ENCODE measurements at places on chromosomes 2 and 18.

DNA sequence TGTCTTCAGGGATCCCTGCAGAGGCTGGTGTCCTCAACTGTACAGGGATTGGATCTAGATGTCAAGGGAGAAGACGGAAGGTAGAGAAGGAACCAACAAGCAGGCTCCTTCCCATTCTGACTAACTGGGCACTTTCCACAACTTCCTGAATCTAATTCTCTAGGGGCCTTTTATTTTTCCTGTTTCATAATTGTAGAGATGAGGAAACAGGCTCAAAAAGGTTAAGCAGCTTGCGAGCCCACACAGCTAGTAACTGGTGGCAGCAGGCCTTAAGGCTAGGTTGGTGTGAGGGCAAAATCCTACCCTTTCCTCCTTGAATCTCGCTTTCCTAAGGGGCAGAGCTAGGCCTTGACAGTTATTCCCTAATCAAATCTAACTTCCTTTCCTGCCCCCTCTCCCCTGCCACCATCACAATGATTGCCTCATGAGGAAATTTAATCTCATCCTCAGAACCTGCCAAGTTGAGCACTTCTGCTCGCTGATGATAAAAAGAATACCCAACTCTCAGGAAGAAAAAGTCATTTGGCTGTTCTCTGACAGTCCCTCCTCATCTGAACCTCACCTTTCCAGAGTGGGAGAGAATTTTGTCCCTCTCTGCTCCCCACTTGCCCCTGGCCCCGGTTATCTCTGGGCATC lies 35.7 kb upstream of the POLE4 start:
- no peak for DNase-seq

- no peak for DNase-seq
These were observed 221.1 kb upstream of the SMAD2 start for GRCh38 chr18:48151421-48152065.

GRCh38 chr2:239927424-239927981 lies 97.6 kb downstream of the NDUFA10 start:
- DNase-seq: no peak

DNA sequence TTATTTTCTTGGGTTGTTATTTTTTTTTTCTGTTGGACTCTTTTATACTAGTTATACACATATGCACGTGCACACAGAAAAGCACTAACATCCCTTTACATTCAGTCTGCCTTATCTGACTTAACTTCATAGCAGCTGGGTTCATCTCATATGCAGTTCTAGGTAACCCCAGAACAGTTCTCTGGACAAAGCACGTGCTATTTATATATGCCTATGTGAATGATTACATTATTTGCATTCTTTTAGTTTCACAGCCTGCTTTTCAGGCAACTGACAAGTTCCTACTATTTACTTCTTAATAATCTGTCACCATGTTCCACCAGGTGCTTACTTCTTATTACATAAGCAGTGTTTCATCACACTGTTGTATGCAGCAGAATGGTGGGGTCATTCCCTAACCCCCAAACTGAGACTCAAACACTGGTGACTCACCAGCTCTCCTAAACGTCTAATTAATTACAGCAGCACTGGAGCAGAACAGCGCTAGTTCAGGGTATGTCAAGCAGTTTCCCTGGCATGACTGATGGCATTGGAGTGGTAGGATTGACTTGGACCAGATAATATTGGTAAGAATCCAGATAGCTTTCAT lies 372.8 kb downstream of the CLIP4 start:
- no peak for DNase-seq

DNA sequence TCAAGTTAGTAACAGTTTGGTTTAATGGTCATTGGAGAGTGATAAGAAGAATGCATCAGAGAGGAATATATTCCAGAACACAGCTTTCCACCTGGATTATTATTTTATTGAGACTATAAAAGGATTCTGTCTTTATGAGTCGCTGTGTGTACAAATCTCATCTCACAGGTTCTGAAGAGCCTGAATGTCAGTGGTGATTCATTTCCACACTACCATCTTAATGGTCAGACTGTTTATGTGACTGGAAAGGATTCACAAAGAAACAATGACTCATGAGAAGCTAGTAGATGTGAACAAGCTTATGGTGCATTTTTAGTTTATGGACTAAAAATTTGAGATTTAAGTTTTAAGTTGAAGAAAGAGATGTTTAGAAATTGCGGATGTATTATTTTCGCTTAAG lies 685.4 kb upstream of the NRXN1 start:
- no peak for DNase-seq

DNA sequence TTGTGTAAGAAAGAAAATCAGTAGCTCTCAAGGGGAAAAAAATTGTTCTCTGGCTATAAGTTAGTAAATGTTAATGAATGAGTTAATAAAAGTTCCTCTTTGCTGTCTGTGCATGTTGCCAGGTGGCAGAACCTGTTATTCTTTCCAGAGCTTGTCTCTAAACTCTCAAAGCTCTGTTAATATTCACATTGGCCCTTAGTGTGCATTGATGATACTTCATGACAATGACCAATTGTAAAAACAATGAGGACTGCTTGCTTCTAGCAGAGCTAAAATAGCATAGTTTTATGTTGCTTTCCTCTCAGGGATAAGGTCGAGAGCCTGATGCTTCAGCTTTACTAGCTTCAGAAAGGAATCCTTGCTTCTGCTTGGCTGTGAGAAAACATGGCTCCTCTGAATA lies 91.5 kb downstream of the RAD51AP2 start:
- no peak for DNase-seq

- no peak for DNase-seq
These were observed 83.5 kb downstream of the DNMT3A start for GRCh38 chr2:25257931-25258846.

DNA sequence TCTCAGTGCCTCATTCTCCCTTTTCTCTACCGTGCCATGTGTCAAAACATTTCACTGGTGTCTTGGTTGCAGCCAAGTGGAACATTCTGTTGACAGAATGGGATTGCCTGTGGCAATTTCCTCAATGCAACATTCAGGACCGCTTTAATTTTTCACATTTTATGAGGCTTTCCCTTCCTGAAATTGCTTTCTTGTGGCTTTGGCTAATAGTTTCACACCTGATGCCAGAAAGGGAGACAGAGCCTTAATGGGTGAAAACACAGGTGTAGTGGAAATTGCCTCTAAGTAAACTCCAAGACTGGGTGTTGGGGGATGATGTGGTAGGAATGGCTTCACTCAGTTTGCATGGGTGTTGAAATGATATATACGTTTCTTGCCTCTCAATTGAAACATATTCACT lies 278.3 kb downstream of the TSN start:
- DNase-seq: no peak

GRCh38 chr2:95759481-95760246 lies 167.9 kb downstream of the TRIM43 start:
- no peak for DNase-seq

DNA sequence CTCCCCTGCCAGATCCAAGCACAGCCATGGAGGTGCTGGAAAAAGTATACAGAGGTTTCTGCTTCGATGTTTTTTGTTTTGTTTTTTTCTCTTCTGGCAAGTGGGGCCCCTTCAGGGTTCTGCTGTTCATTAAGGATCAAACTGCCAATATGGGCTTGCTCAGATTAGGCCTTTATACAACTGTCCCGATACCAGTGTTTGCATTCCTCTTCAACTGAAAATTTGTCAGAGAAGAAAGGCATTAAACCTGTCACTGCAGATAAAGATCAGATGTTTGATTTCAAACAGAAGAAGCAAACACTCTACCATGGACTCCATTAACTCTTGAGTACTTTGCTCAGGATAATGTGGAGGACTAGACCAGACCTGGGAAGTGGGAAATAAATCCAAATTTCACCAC lies 396.0 kb upstream of the SMIM21 start:
- no peak for DNase-seq

GRCh38 chr18:25164848-25165811 lies 186.8 kb downstream of the ZNF521 start:
- DNase-seq: no peak

- no peak for DNase-seq
These were observed 270.9 kb upstream of the SKOR2 start for GRCh38 chr18:47522359-47522758.

- DNase-seq: no peak
These were observed 65.9 kb upstream of the HPCAL1 start for GRCh38 chr2:10236571-10237391.

DNA sequence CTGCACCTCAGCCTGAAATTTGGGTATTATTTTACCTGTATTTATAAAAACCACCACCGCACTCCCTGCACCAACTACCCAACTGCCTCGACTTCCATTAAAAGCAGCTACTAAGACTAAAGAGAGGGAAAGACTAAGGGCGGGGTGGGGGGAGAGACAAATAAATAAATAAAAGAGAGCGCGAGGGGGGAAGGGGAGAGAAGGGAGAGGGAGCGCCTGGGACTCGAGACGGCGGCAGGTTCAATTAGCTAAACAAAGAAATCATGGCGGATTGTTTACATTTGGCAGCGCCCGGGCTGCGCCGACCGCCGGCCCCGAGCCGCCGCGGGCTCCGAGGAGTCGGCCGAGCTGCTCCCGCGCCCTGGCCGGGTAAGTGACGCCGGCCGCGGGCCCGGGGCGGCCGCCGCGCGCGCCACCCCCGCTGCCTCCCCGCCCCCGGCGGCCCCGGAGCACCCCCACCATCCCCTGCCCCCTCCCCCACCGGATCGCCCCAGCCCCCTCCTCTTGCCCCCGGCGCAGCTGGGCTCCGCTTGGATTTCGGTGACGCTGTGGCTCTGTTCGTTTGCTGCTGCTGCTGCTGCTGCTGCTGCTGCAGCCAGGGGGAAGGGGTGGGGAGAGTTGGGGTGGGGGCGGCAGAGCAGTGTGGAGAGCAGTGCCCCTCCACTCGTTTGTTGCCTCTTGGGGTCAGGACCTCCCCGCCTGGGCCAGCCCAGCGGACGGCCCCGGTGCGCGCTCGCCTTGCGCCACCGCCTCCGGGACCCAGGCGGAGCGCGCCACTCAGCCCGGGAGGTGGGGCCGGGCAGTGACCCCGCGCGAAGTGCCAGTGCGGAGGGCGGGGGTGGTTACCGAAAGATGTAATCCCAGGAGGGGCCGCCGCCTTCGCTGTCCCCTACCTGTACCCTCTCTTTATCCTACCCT lies 187.2 kb upstream of the FANCL start:
- DNase-seq: no peak

- DNase-seq: no peak
These were observed 3.0 kb downstream of the INHBB start for GRCh38 chr2:120348737-120349439.

- no peak for DNase-seq
These were observed 216.3 kb downstream of the LDLRAD4 start for GRCh38 chr18:13434854-13435253.

GRCh38 chr2:62200868-62201267 lies 5.0 kb downstream of the B3GNT2 start:
- DNase-seq: no peak

DNA sequence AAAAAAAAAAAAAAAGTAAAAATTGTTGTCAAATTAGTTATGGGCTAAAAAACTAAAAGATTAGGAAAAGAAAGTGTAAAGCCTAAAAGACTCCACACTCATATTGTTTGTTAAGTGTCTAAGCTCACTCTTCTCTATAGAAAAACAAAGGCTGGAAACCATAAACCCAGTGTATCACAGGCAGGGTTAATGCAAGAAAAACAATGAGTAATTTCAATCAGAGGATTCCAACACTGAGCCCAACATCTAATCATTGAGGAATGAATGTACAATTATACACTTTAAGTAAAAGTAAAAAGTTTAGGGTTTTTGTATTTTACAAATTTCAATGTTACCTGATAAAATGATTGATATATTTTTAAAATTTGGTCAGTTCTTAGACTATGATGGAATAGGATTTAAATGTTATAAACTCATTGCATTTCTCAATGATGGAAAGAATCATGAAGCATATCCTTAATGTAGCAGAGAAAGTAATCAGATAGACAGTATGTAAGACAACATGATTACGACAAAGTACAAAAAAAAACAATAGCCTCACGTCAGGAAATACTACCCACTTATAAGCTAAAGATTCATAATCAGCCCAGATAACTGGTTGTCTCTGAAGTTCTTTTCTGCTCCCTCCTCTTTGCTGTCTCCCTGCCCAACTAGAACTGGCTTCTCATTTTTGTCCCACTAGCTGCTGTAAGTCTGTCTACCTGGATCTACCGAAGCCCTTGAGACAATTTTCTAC lies 44.5 kb upstream of the SP3 start:
- no peak for DNase-seq

DNA sequence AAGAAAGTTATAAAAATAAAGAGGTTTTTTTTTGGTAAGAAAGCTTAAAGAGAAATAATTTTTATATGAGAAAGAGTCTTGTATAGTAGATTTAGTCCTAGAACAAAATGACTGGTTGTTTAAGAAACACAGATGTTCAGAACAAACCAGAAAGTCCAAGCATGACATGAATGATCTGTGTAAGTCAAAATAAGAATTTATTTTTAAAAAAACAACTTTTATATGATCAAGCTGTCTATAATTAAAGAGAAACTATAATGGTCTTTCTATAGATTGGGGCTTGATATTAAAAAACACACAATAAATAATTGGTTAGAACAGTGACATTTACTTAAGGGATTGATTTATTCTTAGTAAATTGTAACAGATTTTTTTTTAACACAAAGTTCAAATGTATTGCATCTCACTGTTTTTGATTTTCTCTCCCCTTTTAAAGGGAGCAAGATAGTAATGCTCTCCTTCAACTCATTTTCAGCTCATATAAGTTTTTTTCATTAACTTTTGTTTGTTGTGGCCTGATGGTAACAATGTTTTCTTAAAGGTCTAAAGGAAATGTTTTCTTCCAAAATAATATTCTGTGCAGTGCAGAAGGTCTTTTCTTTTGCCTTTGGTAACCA lies 1256.8 kb downstream of the LRP1B start:
- DNase-seq: no peak

DNA sequence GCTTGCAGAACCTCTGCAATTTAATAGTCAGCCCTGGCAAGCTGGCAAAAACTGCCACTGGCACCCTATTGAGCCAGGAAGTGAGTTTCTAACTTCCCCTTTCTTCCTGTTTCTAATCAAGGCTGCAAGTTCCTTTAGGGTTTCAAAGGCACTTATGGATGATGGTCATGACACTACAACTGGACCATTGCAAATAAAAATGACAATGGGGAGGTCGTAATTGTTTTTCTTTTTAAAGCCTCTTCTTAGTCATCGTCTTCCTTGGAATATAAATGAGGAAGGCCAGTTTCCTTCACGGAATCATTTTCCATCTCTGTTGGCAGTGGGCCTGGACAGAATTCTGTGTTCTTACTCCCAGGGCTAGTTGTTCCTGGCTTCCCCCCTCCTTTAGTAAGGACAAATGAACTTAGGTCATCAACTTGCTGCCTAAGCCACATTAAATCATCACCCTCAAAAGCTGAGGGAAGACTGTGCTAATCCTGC lies 35.8 kb downstream of the SH3RF3 start:
- DNase-seq: no peak

DNA sequence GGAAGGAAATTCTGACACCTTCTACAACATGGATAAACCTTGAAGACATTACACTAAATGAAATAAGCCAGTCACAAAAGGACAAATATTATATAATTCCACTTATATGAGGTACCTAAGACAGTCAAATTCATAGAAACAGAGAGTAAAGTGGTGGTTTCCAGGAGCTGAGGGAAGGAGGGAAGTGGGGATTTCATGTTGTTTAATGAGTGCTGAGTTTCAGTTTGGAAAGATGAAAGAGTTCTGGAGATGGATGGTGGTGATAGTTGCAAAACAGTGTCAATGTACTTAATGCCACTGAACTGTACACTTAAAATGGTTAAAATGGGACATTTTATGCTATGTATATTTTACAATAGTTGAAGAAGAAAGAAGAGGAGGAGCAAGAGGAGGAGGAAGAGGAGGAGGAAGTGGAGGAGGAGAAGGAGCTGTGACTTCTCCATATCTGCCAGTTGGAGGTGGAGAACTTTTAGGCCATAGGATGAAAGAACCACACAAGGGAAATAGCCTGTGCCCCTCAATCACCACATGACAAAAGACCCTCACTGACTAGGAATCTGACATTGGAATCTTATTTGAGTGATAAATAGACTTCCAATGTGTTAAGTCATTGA lies 55.3 kb upstream of the LGALSL start:
- no peak for DNase-seq
